ENCODE measurements at places on chromosomes 4 and X.

- no peak for DNase-seq
These were observed 5.5 kb upstream of the TMEM255A start for GRCh38 chrX:120316587-120317283.

DNA sequence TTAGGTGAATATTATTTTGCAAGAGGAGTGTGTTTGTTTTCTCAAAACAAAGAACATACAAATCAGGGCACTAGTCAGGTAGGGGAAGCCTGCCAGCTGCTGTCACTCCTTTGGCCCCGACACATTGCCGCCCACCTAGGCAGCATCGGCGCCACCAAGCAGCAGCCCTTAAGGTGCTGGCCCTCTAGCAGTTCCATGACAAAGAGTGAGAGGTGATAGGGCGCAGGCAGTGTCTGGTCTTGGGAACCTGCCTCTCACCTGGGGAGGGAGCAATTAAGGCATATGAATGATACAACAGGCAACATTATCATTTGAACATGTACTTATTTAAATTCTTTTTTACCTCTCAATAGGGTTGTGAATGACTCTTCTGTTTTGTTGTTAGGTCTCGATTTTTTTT is 135.1 kb downstream of the PLS3 start:
- DNase-seq = no peak

DNA sequence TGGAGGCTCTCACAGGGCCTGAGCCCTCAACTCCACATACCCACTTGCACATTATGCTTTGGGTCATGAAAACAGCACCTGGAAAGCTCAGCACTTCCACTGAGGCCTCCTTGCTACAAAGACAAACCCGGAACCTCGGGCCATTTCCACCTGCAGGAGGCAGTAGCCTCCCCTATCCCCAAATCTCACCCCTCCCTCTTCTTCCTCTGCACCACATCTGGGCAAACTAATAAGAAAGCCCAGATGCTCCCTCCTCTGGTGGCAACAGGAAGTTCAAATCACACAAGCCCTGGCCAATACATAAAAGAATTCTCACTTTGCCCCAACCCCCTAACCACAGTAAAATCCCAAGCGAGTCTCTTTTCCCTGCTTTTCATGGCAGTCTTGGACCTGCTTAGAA is 136.4 kb downstream of the MAPK10 start:
- no peak for DNase-seq

GRCh38 chrX:2819345-2820135 is 9.2 kb upstream of the GYG2 start:
- DNase-seq = no peak

- DNase-seq = no peak
These were observed 104.7 kb downstream of the NKX6-1 start for GRCh38 chr4:84394386-84394785.

DNA sequence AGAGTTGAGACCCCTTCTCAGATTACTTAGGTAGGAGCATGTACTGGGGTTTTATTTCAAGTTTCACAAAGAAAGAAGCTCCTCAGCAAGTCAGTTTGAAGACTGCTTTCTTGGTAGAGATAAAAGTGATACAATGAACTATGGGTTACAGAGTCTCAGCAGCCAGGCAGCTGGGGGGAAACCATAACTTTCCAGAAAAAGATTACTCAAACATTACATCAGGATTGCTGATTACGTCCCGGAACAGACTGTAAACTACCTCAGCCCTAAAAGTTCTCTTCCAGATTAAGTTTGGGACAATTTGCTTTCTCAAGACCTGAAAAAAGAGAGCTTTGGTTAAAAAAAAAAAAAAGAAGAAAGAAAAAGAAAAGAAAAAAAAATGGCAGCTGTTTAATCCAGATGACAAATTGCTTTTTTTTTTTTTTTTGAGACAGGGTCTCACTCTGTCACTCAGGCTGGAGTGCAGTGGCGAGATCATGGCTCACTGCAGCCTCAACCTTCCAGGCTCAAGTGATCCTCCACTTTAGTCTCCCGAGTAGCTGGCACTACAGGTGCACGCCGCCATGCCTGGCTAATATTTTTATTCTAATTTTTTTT is 16.6 kb downstream of the SAT1 start:
- no peak for DNase-seq

- DNase-seq = no peak
These were observed 38.5 kb downstream of the LRBA start for GRCh38 chr4:150976478-150977118.

DNA sequence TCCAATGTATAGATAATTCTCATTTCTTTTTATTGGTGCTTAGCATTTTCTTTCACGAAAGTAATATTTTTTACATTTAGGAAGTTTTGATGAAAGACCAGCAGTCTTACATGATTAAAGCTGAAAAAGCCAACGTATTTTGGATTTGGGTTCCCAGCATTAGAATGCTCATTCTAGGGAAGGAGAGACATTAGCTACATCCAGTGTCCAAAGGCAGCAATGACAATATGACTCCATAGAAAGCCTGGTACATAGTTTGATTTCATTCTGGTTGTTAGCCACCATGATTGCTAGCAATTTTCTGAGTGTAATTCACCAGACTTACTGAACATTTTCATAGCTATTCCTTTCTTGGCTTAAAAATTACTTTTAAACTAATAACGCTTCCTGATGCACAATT is 1397.5 kb downstream of the PCDH7 start:
- DNase-seq = no peak

DNA sequence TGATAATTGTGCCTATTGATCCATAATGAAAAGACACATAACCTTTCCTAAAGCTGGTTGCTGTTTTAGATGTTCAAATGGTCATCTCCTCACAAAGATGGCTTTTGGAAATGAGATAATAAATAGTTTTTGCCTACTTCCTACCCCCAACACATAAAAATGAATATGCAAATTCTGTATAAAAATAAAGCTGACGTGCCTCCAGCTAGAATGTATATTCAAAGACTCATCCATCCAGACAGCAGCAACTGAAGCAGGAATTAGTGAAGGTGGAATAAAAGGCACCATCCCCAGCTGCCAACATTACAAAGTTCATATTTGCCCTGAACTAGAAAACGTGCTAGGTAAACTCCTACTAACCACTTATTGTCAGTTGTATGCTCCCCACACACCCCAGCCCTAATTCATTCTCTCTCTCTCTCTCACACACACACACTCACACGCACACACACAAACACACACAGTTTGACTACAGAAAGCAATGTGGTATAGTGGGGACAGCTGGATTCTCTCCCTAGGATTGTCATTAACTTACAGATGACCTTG is 53.6 kb downstream of the PCDH19 start:
- DNase-seq = no peak

DNA sequence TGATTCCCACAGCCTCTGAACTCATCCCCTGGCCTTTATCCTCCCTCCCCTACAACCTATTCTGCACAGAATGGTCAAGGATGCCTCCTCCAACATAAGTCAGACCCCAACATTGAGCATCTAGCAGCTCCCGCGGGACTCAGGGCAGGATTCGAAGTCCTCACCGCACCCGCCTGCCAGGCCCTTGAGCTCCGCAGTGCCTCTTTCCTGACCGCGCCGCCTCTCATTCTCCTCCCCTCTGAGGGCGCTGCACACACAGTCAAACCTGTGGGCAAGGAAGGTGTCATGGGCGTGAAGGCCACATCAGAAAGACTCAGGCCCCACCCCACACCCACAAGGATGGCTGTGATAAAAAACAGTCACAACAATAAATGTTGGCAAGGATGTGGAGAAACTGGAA is 84.1 kb downstream of the CPZ start:
- no peak for DNase-seq

GRCh38 chr4:111652236-111652635 is 493.0 kb upstream of the FAM241A start:
- no peak for DNase-seq

DNA sequence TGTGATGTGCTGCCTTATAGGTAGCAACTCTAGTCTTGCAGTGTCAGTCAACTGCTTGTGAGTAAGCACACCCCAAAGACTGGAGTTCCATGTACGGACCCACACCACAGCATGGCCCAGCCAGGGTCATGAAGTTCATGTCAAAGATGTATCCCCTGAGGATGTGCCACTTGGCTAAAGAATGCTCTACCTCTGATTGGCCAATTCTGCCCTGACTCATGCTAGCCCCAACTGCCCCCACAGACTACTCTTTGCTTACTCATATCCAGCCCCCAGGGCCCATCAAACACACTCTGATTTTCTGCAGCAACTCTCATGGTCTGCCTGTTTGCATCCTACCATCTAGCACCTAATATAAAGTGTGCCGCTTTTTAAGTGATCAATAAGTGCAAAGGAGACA is 62.5 kb downstream of the CHRDL1 start:
- no peak for DNase-seq

DNA sequence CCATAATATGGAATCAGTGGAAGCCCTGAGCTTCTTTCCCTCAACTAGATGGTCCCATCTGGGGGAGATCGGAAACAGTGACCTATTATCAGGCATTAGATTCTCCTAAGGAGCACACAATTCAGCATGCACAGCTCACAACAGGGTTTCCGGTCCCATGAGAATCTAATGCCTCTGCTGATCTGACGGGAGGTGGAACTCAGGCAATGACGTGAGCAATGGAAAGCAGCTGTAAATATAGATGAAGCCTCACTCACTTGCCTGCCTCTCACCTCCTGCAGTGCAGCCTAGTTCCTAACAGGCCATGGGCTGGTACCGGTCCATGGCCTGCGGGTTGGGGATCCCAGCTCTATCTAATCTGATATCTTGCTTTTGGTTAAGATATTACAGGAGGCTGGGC is 88.9 kb downstream of the COX7B2 start:
- no peak for DNase-seq

DNA sequence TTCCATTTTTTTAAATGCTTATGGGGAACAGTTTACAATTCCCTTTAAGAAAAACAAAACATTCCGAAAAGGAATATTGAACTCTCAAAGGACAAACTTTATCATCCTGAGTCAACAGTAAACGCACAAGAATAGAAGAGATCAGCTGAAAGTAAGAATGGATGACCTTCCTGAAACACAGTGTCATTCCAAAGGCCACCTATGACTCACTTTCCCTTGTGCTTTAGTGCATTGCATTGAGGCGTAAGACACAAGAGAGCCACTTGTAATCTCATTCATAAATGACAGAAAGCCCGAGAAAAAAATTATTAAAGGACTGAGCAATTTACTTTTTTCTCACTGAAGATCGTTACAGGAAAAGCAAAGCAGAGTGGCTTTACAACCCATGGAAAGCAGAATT is 1062.4 kb upstream of the DIAPH2 start:
- no peak for DNase-seq

DNA sequence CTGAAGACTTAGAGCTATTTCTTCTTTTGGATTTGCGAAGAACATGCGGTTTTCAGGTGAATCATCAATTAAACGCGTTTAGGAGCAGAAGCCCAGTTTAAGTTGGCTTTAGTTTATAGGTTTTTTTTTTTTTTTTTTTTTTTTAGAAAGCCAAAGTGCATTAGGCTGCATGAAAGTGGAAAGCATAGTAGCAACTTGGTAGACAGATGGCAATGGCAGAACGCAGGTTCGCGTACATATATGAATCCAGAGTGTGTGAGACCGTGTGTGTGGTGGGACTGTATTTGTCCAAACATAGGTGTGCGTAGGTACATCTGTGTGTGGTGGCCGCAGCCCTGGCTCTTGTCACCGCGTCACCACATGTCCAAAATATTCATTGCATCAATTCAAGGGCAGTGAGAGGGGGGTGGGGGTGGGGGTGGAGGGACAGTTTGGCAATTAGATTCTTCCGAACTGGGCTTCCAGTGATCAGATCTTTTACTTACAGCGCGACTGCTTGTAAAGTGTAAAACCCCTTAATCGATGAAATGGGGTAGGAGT is 901 bp downstream of the JADE1 start:
- DNase-seq = peak; percentile 36

All from activated CD4-positive, alpha-beta T cell treated with anti-CD3 and anti-CD28 coated beads, Interleukin-2, amount 50 U/mL, for 48 hours (primary cell).